ENCODE measurements at places on chromosomes 11 and 22.

GRCh38 chr11:107508201-107508857, 50.7 kb upstream of the CWF19L2 start:
- no peak for DNase-seq

DNA sequence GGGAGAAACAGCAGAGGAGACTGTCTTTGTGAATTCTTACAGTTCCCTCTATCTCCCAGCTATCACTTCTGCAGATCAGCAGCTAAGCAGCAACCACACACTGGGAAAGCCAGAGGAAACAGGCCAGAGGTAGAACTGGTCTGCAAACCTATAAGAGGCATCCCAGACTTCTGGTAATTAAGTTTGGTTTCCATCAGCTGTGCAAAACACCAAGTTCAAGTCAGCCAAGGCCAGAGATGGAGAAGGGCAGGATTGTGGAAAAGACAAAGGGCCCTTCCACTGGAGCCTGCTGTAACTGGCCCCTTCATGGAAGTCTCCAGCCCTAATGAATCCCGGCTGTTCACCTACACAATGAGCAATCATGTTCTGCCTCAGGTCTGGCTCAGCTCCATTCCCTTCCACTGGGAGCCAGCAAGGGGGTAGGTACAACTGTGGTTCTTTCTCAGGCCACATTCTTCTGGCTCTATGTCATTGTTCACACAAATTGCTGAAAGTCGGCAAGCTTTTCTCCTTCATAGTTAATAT, 4.6 kb upstream of the PAMR1 start:
- DNase-seq, result no peak

GRCh38 chr11:118789501-118790356, 1.2 kb downstream of the DDX6 start:
- no peak for DNase-seq

DNA sequence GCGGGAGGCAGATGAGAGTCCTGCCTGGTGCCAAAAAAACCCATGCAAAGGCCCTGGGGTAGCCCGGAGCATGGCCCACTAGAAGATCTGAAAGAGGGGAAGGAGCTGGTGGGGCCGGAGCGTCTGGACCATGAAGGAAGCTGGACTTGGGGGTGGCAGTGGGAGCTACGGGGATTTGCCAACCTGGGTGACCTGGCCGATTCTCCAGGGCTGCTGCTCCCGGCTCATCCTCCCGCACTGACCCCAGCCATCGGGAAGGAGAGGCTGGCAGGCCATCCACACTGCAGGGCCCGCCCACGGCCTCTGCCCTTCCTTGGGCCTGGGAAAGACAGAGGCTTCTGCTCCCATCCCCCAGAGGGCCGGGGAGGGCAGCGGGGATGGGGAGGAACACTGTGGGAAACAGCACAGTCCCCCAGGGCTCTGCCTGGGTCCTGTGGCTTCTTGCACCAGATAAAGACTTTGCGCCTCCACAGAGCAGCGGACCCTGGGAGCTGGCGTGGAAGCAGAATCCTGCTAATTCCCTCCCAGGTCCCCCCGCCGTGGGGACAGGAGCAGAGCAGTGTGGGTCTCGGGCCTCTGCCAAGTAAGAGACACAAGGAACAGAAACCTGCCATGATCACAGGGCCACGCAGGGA, 87.1 kb upstream of the LINC01488 start:
- no peak for DNase-seq
